ENCODE measurements at places on chromosomes 11 and 22.
A peak's percentile ranks its signal among the peaks of the same experiment; 100 is the strongest.

DNA sequence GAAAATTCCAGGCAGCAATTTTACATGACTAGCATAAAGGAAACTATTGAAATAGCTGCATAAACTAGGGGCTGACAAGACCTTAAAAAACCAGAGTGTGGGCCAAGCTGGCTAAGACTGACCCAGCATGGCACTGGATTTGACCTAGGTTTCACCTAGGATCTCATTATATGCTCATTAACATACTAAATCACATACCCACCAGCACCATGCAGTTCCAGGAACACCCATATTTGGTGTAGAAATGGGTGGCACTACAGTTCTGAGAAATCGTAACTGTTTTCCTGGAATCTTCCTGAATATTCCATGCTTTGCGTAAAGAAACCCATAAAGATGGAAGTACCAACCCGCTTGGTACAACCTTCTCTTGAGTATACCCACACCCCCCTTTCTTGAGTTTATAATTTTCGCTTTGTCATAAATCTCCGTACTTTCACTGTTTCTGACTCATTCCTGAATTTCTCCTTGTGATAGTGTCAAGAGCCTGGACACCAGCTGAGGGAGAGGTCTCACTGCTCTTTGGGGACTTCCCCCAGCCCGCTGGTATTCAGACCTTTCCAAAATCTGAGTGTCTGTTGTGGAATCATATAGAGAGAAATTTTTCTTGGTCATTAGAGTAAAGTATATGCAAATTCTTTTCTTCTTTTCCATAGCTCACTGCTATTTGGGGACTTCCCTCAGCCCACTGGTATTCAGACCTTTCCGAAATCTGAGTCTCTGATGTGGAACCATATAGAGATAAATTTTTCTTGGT lies 55.1 kb downstream of the MTMR3 start:
- no peak for DNase-seq

GRCh38 chr22:39439170-39439569 lies 17.6 kb upstream of the MGAT3 start:
- no peak for DNase-seq

DNA sequence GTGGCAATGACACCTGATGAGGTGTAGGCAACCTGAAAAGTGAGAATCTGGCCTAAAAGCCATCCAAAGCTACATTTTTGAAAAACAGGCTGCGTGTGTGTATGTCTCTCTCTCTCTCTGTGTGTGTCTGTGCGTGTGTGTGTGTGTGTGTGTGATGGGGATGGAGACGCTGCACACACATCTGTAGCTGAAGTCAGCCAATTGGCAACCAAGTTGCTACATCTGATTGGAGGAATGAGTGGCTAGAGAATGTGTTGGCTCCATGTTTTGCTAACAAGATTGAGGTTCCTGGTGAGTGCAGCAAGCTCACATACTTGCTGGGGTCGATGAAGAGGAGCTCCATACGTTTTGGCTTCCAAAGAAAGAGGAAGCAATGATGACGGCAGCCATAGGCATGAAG lies 311.4 kb upstream of the NCAM1 start:
- DNase-seq, result no peak

DNA sequence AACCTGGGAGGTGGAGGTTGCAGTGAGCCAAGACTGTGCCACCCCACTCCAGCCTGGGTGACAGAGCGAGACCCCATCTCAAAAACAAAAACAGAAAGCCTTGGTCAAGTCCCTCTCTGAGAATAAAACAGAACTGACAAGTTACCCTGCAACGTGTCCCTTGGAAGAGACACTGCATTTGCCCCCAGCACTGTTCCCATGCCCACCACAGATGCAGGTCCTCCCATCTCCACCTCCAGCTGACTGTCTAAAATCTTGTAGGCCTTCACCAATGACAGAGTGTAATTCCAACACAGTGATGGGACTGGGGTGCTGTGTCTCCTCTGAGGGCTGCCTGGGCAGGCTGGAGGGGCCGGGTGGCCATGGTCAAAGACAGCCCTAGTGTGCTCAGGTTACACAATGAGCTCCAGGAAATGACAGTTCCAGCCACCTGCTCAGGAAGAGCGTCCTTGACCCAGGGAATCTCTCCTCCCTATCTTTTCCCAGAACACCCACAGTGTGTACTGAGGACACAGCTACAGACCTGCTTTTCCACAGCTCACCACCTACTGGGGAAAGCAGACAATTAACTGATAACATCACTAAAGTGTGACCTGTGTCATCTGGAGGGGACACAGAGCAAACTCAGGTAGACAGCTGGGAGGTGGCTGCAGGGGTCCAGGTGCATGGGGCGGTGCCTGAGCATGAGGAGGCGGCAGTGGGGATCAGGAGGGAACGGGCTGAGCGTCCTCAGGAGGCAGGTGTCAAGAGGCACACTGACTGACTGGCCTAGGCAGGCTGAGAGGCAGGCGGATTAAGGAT lies 56.4 kb downstream of the ARFGAP3 start:
- no peak for DNase-seq

- no peak for DNase-seq
Measured at GRCh38 chr11:64474680-64475079, 115.7 kb downstream of the RPS6KA4 start.

DNA sequence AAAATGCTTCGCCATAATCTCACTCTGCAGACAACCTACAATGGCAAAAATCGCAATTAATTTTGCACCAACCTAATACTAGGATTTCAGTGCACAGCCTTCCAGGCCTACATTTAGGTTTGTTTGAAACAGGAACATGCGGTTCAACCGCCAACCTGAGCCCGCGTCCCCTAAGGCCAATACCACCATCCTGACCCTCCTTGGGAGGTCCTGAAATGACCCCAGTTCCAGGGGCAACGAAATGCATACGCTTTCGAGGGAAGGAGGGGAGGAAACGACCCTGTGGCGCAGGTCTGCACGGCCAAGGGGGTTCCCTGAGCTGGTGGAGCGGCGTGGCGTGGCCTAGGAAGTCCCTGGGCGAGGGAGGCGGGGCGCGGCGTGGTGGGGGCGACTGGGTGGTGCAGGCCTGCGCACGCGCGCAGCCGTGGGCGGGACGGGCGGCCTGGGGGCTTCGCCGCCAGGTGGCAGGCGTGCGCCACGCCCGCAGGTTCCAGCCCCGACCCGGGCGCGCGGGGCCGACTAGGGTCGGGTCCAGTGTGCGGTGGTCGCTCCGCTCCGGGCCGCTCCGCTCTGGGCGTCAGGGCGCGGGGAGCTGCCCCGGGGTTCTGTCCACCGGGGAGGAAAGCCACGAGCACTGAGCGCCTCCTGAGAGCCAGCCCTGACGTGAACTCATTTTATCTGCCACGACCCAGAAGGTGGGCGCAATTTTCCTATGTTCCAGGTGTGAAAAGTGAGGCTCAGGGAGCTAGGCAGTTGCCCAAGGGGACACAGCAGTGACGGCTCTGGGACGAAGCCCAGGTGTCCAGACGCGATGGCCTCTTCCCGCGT lies 94.1 kb downstream of the SWAP70 start:
- DNase-seq, result peak; percentile 86

GRCh38 chr22:22548317-22548716 lies 10.7 kb downstream of the PRAME start:
- DNase-seq, result no peak

GRCh38 chr22:38284042-38284402 lies 11.2 kb upstream of the TMEM184B start:
- DNase-seq, result no peak

GRCh38 chr11:68044898-68045351 lies 6.1 kb downstream of the TCIRG1 start:
- DNase-seq, result no peak

DNA sequence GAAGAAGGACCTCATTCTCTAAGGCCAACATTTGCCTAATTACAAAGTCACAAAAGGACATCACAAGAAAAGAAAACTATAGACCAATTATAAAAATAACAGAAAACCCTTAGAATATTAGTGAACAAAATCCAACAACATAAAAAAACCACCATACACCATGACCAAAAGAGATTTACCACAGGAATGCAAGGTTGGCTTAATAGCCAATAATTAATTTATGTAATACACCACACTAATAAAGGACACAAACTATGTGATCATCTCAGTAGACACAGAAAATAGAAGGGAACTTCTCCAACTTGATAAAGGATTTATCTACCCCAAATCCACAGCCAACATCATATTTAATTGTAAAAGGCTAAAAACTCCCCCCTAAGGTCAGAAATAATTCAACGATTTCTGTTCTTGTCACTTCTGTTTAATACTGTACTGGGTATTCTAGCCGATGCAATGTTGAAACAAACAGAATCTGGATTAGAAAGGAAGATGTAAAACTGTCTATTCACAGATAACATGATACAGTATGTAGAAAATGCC lies 24.9 kb downstream of the CLTCL1 start:
- DNase-seq, result no peak

DNA sequence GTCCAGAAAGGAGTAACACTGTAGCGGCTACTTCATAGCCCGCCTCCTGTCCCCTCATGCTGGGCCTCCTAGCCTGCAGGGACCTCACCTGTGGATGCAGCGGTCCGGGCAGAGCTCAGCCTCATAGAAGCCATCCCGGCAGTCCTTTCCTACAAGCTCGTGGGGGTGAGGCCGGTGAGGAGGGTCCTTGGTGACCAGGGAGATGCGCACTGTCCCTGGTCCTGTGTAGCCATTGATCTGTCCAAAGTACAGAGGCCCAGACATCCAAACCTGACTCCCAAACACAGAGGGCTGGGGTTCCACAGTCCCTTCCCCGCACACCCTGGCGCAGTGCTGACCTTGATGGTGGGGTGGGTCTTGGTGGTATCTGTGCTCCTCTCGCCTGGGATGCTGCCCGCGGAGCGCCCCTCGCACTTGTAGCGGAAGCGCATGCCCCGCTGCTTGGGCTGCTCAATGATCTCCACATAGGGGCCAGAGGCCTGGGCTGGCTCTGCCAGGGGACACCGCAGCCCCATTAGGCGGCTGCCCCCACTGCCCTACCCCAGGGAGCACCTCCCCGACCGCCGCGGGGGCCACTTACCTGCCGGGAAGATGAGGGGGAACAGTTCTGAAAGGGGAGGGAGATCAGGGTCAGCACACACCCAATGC lies 993 bp downstream of the RELA start:
- DNase-seq, result no peak

- DNase-seq, result no peak
Measured at GRCh38 chr22:25090225-25090890, 109.3 kb upstream of the CRYBB3 start.

GRCh38 chr11:117816151-117816741 lies 8.3 kb downstream of the FXYD2 start:
- DNase-seq, result no peak

DNA sequence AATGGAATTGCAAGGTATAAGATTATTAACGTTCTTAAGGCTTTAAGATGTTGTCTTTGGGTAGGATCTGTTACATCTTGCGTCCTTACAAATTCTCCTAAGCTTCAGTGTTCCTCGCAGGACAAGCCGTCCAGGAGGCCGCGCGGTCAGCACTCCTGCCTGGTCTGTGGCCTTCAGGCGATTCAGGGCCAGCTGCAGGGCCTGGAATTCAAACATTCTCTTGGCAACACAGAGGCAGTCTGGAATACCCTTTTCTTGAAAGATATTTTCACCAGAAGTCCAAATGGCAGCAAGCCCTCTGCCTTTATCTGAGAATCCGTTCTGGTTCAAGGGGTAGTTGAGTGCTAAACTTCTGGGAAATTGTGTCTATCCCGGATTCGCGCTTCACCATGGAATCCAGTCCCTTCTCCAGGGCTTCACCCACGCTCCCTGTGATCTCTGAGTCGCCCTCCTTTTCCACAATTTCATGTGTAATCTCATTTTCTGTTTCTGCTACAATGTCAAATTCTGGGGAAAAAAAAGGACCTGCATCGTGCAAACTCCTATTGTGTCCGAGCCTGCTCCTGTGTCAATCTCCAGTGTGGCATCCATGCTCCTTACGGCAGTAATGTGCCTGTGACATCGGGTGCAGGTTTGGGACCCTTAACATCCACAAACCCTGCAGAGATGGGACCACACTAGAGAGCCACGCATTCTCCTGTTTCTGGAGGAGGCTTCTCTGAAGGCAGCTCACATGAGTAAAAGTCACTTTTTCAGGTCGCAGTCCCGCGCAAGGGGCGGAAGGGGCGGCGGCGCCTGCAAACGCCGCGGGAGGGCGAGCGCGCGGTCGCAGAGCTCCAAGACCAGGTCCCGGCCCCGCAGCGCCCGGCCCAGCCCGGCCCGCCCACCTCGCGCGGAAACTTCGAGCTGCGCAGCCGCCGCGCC lies 25.4 kb upstream of the SORL1 start:
- no peak for DNase-seq

- no peak for DNase-seq
Measured at GRCh38 chr11:74380746-74381439, 17.3 kb downstream of the PGM2L1 start.

DNA sequence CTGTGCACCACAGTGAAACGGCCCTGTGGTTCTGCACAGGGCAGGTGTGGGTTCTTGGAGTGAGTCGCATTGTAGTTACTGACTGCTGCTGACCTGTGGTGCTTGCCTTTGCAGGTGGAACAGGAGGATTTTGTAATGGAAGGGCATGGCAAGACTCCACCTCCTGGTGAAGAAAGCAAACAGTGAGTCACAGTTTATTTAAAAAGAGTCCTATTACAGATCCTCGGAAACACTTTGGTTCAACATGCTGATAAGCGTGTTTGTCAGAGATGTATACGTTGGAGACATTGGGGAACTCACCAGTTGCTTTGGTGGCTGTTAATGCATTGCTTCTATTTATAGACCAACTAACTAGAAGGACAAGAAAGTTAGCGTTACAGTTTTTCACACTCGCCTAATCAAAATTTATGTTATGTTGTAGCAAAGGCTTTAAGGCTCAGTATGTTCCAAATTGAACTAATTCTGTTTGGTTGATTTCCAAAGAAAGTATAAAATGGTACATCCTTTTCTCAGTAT lies 21.7 kb upstream of the TNRC6B start:
- no peak for DNase-seq

DNA sequence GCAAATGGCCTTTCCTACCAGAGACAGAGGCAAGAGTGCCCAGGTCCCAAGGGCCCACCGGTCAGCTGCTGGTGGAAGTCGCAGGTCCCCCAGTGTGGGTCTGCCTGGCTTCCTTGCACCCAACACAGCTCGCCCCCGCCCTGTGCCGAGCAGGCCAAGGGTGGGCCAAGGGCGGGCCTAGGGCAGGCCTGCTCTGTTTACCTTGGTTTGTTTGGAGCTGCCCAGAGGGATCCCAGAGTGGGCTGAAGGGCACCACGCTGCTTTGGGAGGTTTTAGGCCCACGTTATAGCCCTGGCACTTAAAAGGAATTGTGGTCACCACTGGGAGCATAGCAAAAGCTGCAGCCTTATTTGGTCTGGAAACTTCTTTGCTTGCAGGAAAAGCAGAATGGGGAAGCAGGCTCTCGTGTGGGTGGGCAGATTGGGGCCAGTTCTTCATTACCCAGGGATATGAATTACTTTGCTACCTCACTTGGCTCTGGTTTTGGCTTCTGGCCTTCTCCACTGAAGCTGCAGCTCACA lies 38.0 kb downstream of the MRGPRD start:
- no peak for DNase-seq

- DNase-seq, result peak; percentile 54
Measured at GRCh38 chr11:62671608-62672389, at the start of the genes LBHD1 and UQCC3. Gene LBHD1 (minus strand): TSS chr11:62672267. CDS start chr11:62670031, 2,236 bp downstream. Gene UQCC3 (plus strand): TSS chr11:62671673. CDS start chr11:62671746, 73 bp downstream.

All from stimulated activated CD4-positive, alpha-beta T cell treated with anti-CD3 and anti-CD28 coated beads, TNF-alpha, amount 100 ng/mL, for 24 hours (primary cell).